CD4-positive, alpha-beta T cell treated with Interleukin-4 for 4 hours (primary cell): ENCODE measurements at places on chromosomes 12 and 14.

DNA sequence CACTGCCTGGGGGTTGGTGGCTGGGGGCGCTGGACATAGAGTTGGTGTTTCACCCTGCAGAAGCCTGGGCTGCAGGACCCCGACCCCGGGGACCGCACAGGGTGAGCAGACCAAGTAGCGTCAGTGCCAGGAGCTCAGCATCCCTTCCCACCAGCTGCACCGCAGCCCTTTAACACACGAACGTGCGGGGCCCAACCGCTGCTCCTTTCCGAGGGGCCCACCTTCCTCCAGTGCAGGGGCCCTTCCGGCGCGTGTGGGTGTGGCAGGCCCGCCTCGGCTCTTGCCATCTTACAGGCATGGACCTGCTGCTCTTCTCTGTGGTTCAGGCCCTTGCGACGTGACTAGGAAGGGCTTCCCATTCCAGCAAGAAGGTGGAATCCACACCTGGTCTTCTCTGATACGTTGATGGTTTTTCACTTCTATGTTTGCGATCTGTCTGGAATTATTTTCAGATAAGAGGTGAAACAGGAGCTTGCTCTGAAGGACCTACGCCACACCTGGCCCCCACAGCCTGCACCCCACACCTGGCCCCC is 47.8 kb downstream of the LRCOL1 start:
- no peak for DNase-seq

GRCh38 chr12:127401005-127401404 is 866.0 kb upstream of the TMEM132C start:
- no peak for DNase-seq

DNA sequence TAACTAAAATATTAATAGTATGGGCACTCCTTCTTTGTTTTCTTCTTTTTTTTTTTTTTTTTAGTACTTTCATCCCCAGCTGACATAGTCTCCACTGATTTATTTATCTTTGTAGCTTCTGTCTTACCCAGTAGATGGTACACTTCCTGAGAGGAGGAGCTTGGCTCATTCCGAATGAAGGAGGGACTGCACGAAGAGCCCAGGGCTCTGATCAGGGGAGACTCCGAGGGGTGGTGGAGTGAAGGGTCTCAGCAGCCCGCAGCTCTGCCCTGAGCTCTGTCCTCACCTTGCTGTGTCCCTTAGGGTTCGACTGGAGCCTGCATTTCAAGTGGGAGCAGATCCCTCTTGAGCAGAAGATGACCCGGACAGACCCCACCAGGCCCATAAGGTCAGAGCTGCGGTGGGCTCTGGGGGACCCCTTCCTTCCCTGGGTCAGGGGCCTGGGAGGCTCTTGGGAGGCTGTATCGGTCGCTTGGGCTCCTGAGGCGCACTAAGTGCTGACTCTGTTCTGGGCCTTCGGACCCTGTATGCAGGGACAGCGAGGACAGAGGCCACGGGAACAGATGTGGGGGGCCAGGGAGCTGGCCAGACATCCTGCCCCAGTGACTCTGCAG is 65.2 kb downstream of the ERH start:
- DNase-seq: no peak

DNA sequence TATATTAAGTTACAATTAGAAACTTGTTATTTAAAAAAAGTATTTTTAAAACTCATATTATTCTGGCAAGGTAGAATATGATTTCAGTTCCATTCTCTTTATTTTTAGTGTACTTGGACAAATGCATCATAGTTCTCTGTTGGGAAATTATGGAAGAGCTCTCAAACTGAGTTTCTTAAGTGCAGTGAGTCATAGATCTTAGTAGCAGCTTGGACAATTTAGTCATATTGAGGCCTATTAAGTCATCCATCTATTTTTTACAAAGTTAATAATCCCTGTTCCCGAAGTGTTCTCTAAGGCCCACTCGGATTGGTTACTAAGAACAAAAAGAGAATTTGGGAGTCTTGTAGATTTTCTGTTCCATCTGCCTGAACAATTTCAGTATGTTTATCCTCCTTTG is 113.9 kb downstream of the ANO4 start:
- no peak for DNase-seq

DNA sequence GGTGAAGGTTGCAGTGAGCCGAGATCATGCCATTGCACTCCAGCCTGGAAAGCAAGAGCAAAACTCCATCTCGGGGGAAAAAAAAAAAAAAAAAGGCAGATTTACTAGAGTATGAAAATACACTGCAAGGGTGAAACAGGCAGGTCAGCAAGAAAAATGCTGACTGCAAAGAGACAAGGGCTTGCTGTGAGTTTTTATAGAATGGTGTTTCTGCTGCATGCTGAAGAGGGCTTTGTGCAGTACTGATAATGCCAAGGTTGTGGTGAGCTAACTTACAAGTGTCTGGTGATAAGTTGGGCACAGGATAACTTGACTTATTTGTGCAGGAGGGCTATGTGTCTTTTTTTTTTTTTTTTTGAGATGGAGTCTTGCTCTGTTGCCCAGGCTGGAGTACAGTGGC is 25.9 kb upstream of the SRP54 start:
- no peak for DNase-seq

DNA sequence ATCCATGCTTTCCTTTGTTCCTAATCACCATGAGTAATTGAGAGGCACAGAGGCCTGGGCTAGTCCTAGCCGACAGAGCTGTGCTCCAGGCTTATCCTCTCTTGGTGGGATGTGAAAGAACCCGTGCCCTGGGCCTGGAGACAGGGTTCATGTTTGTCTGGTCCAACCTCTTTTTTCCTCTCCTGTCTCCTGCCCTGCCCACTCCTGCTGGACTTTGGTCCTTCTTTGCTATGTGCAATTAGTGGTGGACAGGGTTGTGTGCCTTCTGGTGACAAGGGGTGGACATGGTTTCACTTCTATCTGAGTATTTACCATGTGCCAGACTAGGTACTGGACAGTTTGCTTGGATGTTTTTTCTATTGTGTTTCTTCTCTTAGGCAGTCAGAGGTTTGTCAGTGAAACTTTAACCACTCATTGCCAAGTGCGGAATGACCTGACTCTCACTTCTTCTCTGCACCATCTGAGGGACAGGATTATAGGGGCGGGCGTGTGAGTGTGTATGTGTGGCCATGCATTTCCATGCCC is 126.1 kb downstream of the SMOC1 start:
- DNase-seq: no peak

DNA sequence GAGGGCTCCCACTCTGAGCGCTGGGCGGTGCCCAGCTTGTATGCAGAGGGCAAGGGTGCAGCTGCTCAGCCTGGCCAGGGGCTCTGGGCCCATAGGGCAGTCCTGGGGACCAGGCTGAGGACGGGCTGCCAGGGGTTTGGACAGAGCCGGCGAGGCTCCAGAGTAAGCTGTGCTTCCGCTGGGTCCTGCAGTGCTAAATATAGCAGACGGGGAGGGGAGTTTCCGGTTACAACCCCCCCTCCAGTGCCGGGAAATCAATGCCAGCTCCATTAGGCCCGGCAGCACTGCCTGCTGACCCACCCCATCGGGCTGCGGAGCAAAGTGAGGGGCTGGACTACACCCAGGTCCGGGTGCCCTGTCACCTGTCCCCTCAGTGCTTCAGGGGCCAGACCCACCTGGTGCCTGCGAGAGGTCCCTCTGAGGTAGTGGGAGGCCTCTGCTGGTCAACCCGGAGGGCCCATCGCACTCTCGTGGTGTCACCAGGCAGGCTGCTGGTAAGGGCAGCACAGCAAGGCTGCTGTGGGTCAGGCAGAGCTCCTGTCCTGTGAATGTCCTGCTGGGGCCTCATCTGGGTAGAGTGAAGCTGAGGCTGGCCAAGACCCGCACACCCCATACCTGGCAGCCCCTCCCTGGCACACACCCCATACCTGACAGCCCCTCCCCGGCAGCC is 2.6 kb upstream of the JAG2 start:
- no peak for DNase-seq

GRCh38 chr12:131340616-131341210 is 370.2 kb upstream of the SFSWAP start:
- no peak for DNase-seq

DNA sequence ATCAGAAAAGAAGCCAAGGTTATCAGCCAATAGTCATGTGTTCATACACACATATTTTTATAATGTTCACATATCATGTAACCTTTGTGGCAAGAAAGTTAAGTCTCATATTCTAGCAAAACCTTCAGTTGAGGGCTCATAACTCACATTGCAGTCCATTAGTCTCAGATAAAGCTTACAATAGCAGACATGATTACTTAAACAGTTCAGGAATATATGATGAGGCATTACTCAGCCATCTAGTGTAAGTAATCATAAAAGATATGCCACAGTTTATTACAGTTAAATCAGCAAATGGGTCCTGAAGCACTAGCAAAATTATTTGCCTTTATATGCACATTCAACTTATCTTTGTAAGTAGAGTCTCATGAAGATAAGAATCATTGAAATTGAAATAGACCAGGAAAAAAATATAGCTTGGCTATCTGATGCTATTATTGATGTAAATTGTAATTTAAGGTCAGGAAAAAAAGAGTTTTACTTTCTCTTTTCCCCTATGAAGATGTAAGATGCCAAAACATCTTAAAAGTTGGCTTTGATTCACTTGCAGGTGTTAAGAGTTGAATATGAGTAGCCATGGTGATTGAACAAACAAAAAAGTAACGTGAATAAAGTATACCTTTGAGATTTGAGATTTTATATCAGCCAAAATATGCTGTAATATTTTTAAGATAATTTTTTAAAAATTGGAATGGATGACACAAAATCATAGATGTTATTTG is 537.0 kb downstream of the SLC6A15 start:
- DNase-seq: no peak

DNA sequence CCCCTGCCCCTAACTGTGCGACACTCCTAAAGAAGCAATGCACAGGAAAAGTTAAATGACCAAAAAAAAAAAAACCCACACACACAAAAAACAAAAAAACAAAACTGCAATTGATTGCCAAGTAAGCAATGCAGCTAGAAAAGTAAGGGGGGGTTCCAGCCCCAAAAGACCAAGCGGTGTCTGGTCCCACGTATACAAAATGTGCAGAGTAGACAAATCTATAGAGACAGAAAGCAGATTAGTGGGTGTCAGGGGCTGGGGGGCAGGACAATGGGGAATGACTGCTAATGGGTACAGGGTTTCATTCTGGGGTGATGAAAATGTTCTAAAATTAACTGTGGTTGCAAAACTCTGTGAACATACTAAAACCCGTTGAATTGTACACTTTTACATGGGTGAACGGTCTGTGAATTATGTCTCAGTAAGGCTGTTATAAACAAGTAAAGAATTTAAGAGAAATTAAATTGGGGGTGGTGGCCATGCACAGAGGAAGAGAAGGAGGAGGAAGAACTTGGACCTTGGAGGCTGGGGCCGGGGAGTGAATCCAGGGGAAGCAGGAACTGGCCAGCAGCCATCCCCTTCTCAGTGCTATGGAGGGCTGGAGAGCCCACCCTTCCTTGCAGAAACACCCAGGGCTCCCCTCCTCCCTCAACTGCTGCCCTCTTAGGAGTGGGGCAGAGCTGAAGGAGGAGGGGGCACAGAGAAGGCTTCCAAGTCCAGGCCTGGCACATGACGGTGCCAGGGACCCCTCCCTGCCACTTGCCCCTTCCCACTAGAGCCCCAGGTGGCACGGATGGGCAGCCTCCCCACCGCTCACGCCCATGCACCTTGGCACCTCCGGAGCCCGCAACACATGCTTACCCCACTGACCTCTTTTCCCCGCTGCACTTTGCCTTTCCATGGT is 45.4 kb downstream of the KDM2B start:
- no peak for DNase-seq

DNA sequence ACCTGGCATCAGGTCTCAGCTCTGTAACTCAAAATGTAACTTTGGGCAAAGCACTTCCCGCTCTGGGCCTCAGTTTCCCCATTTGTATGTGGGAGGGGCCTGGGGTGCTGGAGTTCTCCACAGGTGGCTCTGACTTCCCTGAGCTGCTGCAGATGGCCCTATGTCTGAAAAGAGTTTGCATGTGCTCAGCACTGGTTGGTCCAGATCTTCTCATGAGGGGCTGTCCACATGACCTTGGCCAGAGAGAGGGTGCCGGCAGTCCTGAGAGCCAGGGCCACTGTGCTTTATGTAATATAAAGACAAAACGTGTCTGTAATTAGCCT is 7.2 kb upstream of the CACNA2D4 start:
- no peak for DNase-seq

DNA sequence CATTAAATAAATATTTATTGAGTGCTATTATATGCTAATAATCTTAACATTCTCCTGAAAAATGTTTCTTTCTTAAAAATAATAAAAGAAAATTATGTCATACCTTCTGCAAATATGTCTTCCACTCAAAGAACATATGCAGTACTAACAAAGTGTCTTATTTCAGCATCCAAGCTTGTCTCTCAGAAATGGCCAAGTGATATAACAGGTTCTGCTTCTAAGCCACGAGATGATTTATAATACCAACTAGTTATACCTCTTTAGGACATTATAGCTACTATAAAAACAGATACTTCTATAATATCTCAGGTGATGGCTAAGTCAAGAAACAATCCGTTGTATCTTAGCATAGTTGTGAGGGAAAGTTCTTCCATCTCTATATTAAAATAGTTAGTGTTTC is 128.1 kb upstream of the ARID2 start:
- DNase-seq: no peak

DNA sequence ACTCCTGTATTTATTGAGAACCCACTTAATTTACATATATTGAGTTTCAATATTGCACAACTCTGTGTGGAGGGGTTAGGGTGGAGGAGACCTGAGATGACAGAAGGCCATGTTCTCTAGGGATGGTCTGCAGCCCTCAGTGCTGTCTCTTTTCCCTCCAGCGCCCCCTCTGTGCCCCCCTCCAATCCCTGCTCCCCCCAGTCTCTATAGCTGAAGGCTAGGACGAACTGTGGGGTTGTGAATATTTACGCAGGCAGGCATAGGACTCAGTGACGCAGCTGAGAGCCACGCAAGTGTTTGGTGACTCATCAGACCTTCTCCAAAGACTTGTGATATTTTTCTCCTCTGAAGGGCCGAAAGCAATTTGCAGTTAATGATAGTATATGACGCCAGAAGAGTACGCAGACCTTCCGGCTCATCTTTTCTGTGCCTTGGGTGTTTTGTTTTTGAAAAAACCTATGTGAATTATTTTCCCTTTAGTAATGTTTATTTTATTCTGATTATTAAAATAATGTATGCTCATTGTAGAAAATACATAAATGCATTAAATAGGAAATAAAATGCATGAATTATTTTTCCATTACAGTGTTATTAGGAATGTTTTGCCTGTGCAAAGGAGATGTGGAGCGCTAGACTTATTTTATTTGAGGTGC is 85.3 kb downstream of the SLC25A47 start:
- DNase-seq: peak; percentile 24

GRCh38 chr12:77078231-77078630 is 12.9 kb upstream of the E2F7 start:
- DNase-seq: no peak

- no peak for DNase-seq
These were observed 32.5 kb upstream of the EVL start for GRCh38 chr14:100032738-100033137.

DNA sequence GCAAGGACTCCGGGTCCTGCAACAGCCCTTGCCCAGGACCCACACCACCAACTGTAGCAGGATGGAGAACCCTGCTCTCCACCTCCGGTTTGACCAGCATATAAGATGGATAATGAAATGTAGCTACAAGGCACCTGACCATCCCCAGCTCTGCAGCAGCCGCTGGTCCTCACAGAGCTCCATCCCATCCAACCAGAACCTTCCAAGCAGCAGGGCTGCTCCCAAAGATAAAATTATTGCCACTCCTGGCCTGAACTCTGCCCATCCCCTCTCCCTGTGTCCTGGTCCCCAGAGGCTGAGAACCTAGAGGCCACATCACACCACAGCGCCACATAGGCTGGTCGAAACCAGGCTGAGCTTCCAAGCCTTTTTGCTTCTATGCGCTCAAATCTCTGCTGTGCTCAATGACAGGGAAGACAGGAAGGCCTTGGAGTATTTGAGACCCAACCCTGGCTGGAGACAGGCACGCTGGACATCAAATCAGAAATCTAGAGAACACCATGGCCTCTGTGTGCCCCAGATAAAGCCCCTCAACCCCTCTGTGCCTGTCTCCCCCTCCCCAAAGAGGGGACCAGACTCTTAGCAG is 4.2 kb downstream of the CDK2AP1 start:
- DNase-seq: no peak
